ENCODE measurements at places on chromosomes 7 and 10. TPM values are rescaled to one million over a fixed set of nuclear protein-coding genes. Genes with fewer than 3 reads are reported as not detected.

Gene OR2A7
- total RNA-seq: 9.9 TPM

Gene ABCB4
- 1.1 TPM for total RNA-seq

Gene PALD1
- total RNA-seq: 36.1 TPM

DNA sequence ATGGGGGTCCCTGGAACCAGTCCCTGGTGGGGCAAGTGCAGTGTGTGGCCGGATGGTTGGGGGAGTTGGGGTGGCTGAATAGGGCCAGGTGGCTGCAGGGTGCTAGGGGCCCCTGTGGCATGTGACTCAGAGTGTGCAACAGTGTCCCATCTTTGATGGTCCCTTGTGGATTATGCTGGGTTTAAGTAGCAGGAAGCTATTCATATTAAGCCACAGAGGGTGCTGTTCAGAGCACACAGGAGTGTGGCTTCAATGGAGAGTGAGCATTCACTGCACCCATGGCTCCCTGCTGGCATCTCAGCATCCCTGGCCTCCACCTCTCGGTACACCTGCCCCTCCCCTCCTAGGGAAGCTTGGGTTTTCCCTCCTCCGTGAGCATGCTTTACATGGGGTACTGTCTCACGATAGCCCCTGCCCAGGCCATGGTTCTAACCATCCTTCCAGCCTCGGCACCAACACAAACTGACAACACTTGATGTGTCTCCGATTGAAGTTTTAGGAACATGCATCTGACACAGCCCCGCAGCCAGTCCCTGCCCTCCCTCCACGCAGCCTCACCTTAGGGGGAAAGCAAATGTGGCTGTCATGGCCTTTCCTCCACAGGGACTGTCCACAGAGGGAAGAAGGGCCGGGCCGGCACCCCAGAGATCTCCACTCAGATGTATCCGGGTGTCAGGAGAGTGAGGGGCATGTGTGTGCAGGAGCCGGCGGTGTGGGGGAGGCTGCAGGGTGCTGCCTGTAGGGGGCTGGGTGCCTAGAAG, 30.4 kb upstream of the PPIF start:
- H3K36me3 ChIP-seq: no peaks in the 10 kb centered on the region
- peaks cover 25% of the 10 kb centered on the region for H3K4me1 ChIP-seq
- H3K27me3 ChIP-seq: no peaks in the 10 kb centered on the region
- no peak overlapping the region for H3K4me3 ChIP-seq

- DNase-seq: no peak
- H3K27me3 ChIP-seq: no peaks in the 10 kb centered on the region
- H3K27ac ChIP-seq: no peak overlapping the region
- peaks cover under 1% of the 10 kb centered on the region for H3K36me3 ChIP-seq
- H3K4me3 ChIP-seq: no peak overlapping the region
- H3K4me1 ChIP-seq: peaks cover 20% of the 10 kb centered on the region
Measured at GRCh38 chr10:22135591-22135990, 82.2 kb downstream of the EBLN1 start.

DNA sequence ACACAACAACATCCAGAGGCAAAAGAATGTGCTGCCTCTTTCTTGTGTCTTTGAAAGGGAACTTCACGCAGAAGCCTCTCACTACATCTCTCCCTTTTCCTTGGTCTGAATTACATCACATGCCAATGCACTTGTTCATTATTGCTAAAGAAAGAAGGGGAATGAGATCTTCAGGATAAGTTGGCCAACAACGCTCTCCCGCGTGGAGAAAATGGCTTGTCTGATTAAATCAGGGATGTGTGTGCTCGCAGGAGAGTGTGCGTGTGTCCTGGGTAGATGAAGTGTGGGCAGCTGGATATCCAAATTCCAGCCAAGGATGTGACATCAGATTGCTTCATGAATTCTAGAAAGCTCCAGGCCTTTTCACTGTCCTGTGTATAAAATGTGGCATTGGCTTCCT, 541.6 kb upstream of the FZD8 start:
- no peak overlapping the region for H3K27ac ChIP-seq
- H3K4me3 ChIP-seq: no peak overlapping the region
- no peaks in the 10 kb centered on the region for H3K36me3 ChIP-seq
- peaks cover 15% of the 10 kb centered on the region for H3K27me3 ChIP-seq
- DNase-seq: no peak
- H3K4me1 ChIP-seq: peaks cover 39% of the 10 kb centered on the region

- H3K27ac ChIP-seq: no peak overlapping the region
- H3K4me1 ChIP-seq: no peaks in the 10 kb centered on the region
- DNase-seq: no peak
- no peak overlapping the region for H3K4me3 ChIP-seq
Measured at GRCh38 chr7:96337519-96337918, 15.6 kb upstream of the SLC25A13 start.

- no peaks in the 10 kb centered on the region for H3K27me3 ChIP-seq
- H3K27ac ChIP-seq: no peak overlapping the region
- no peak for DNase-seq
Measured at GRCh38 chr10:72075376-72076115, 12.8 kb downstream of the SPOCK2 start.

DNA sequence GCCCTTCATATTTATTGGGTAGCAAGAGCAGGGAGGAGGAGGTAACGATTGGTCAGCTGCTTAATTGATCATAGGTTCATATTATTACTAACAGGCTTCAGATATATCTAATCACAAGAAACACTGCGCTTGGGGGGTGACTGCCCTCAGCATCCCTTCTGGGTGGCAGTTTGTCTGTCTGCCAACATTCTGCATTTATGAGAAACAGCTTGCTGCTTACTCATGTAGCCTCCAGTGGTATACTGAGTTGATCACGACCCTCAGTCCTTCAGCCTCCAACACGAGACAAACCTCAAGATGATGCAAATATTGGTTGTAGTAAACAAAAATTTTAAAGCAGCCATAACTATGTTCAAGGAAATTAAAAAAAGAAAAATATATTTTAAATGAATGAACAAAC, 657.8 kb upstream of the PHF14 start:
- no peaks in the 10 kb centered on the region for H3K4me1 ChIP-seq
- H3K36me3 ChIP-seq: peaks cover 5% of the 10 kb centered on the region
- H3K27me3 ChIP-seq: no peaks in the 10 kb centered on the region
- DNase-seq: no peak
- no peak overlapping the region for H3K27ac ChIP-seq
- no peak overlapping the region for H3K4me3 ChIP-seq

DNA sequence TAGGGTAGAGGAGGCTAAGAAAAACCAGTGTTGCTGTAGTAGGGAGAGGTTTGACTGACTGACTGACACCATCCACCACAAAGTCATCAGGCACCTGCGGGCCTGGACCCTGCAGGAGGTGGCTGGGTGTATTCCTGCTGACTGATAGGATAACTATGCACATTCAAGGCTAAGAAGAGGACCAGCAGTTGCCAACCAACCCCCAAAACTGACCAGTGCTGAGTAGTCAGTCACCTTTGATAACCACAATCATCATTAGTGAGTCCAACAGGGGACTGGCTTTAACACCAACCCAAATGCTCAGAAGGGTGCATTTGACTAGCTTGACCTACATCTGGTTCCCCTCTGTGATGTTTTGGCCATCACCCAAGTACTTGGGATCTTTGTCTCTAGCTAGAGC, 30.5 kb downstream of the PLXNA4 start:
- H3K36me3 ChIP-seq: peaks cover 12% of the 10 kb centered on the region
- no peak overlapping the region for H3K4me3 ChIP-seq
- peaks cover 8% of the 10 kb centered on the region for H3K27me3 ChIP-seq
- H3K27ac ChIP-seq: no peak overlapping the region
- no peak for DNase-seq

DNA sequence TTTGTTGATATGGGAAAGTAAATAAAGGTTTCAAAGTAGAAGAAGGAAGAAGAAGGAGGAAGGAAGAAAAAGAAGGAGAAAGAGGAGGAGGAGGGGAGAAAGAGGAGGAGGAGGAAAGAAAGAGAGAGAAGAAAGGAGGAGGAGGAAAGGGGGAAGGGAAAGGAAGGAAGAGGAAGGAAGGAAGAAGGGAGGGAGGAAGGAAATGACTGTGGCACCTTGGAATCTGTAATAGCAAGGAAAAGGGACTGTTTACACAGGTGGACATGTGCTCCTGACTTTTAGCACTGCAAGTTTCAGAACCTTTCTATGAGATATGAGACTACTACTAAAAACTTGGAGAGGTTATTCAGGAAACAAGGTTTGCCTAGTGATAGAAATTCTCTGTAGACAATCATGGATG, 153.2 kb downstream of the BTAF1 start:
- no peak for DNase-seq
- H3K4me3 ChIP-seq: no peak overlapping the region
- no peaks in the 10 kb centered on the region for H3K27me3 ChIP-seq
- H3K36me3 ChIP-seq: no peaks in the 10 kb centered on the region
- H3K27ac ChIP-seq: no peak overlapping the region
- H3K4me1 ChIP-seq: peaks cover 16% of the 10 kb centered on the region

- peak; percentile 76 for DNase-seq
- H3K27me3 ChIP-seq: peaks cover 2% of the 10 kb centered on the region
- peaks cover 4% of the 10 kb centered on the region for H3K36me3 ChIP-seq
Measured at GRCh38 chr10:48289501-48290238, 15.2 kb upstream of the FRMPD2 start.

DNA sequence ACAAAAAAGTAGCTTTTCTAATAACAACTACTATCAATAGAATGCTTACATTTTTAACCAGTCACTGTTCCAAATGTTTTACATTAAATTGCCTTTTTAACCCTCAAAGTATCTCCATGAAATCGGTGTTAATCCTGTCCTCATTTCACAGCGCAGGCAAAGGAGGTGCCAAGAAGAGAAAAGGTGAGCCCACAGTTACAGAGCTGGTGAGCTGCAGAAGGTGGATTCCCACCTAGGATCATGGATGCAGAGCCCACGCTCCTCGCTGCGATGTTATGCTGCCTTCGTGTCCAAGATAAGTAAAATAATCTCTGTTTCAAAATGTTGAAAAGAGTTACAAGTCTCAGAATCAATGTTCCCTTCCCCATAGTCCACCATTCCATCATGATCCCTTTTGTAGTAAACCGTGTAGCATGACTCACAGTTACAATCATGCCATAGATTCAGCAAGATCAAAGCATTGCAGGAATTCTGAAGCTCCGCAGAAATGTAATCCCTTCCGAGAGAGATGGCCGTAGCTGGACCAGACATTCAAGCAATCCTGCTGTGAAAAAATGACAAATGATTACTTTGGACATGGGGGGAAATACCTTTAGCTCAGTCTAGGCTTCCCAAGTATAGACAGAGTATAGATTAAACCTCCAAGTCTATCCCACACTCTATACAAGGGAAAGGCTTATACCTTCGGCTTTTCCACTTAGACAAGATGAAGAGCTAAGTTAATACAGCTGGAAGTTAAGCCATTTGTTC, 394.7 kb upstream of the AKR1E2 start:
- H3K4me3 ChIP-seq: no peak overlapping the region
- H3K4me1 ChIP-seq: peaks cover 3% of the 10 kb centered on the region
- H3K27me3 ChIP-seq: no peaks in the 10 kb centered on the region
- no peak for DNase-seq
- no peak overlapping the region for H3K27ac ChIP-seq

DNA sequence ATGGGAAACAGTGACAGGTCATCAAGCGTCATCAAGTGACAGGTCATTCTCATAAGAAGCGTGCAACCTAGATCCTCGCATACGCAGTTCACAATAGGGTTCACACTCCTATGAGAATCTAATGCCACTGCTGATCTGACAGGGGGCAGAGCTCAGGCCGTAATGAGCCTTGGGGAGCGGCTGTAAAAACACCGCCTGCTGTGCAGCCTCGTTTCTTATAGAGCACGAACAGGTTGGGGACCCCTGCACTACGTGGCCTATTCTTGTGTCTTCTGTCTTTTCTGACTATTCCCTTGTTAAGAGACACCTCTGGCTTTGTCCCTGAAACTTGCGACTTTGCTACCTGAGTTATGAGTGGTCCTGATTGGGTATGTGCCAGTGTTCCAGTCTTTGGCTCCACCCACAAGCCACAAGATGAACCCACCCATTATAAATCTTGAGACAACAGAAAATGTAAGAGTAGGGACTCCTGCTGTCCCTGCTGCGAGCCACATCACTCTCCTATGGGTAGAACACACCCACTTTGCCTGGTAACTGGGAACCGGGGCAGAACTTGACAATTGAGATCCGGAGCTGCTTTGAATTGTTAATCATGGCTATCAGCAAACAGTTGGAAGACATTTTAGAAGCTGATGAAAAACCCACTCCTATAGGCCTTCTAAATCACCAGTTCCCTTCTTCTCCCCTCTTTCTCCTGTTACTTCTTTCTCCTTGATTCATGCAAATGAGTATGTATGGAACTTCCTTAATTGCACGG, 55.8 kb upstream of the EXOC4 start:
- H3K27me3 ChIP-seq: no peaks in the 10 kb centered on the region
- DNase-seq: peak; percentile 56
- no peaks in the 10 kb centered on the region for H3K36me3 ChIP-seq
- peaks cover 39% of the 10 kb centered on the region for H3K4me1 ChIP-seq
- H3K27ac ChIP-seq: peak overlapping the region; percentile 98
